ENCODE measurements at places on chromosomes 13 and 19.

DNA sequence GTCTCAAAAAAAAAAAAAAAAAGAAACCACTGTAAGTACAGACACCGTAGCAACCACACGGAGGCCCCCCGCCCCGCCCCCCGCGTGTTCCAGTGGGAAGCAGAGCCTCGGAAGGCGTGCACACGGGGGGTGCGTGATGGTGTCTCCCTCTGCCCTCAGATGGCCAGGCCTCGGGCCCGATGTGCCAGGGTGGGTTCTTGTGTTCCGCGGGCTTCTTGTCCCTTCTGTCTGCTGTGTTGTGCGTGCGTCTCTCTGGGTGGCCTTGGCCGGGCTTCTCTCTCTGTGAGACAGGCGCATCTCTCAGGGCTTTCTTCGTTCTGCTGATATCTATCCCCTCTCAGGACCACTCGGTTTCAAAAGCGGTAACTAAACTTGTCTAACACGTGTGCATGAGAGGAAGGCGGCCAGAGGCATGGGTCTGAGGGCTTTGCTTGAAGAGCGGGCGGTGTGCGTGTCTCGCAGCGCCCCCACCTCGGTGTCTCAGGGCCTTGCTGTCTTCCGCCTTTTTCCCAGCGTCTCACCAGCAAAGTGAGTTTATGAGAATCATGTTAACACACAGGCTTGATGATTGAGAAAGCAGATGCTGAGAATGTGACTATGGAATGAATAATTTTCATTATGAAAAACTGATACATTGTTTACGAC, 12.6 kb downstream of the ATP11A start:
- DNase-seq, result no peak

DNA sequence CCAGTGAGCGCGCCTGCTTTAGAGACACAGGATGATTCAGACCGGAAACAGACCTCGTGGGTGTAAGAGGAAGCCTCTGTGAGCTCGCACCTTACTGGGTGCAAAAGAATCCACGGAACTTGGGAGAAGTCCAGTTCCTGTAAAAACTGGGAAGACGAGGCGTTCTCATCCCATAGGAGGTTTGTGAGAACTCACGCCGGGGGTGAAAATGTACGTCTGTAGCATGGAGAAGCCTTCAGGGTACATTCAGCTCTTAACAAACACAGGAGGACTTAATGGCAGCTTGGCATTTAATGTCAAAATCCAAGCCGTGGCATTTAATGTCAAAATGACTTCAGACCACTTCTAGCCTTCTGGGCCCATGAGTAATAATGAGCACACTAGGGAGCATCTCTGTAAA, 17.4 kb upstream of the OR7D2 start:
- no peak for DNase-seq

GRCh38 chr19:28956961-28957360, 256.0 kb downstream of the UQCRFS1 start:
- no peak for DNase-seq

DNA sequence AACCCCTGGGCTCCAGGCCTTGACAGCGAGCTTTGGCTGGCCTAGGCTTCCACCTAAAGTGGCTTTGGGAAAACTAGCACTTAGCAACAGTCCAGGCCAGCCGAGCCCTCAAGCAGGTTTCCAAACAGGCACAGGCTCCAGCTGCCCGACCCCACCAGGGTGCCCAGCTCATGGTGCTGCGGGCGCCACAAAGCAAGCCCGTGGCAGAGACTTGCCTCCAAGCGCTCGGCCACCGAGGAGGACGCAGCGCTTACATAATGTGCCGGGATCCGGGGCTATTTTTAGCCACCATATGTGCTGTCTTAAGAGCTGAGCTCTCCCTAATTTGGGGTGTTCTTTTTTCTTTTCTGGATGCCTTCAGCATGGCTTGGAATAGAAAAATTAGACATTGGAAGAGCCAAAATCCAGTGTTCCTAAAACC, 56.1 kb upstream of the F7 start:
- DNase-seq, result no peak

- no peak for DNase-seq
Observed at GRCh38 chr19:14265290-14266036, 59.5 kb upstream of the ADGRL1 start.

GRCh38 chr19:16191216-16191908, 6.2 kb downstream of the FAM32A start:
- no peak for DNase-seq

DNA sequence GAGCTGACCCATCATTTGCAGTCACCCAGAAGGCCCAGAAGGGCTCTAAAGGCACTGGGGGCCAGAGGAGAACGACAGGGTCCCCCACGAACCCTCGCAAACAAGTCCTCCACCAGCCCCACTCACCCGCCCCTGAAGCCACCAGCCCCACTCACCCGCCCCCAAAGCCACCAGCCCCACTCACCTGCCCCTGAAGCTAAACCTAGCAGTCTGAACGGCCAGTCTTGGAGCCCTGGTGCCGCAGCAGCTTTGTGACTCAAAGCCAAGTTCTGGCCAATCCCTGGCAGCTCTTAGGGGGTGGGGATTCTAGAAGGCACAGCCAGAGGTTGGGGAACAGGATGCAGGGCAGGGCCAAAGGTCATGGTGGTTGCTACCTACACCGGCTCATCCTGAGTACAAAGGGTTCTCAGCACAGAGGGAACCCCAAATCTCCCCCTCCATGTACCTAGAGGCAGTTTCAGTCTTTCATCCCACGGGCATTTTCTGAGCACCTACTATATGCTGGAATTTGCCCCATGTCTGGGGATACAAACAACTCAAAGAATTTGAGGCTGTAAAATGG, at the start of gene IQCN:
IQCN (minus strand) TSS at position 234 of the 562 bp plus-strand sequence. CDS start 4,974 bp downstream, outside the sequence.
- DNase-seq, result peak; percentile 68

DNA sequence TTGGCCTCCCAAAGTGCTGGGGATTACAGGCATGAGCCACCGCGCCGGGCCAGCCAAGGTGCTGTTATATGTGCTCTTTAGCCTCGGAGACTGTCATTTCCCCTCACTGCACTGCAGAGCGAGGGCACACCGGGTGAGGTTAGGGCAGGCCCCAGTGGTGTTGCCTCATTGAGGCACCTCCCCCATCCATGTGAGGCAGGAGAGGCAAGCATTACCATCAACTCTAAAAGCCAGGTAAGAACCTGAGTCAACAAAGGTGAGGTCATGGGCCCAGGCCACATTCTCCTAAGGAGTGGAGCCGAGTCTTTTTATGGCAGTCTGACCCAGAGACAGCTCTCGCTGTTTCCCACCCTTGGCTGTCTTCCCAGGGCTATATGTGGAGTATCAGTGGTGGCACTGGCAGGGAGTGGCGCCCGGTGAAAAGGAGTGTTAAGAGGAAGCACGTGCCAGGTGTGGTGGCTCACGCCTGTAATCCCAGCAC, 10.9 kb downstream of the B3GNT8 start:
- no peak for DNase-seq

DNA sequence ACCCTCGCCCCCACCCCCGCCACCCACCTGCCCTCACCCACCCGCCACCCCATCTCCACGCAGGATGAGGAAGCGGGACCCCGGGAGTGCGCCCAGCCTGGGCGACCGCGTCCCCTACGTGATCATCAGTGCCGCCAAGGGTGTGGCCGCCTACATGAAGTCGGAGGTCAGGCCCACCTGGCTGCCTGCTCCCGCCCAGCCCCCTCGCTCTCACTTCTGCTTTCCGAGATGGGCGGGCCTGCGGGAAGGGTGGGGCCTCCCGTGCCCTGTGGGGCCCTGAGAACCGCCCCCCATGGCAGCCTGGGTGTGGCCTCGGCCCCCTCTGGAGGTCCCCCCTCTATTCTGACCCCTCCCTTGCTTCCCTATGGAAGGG, 3.1 kb upstream of the SPIB start:
- DNase-seq, result peak; percentile 18

GRCh38 chr13:42539670-42540069, 34.3 kb upstream of the TNFSF11 start:
- no peak for DNase-seq

GRCh38 chr13:106570299-106570852, 2.4 kb upstream of the ARGLU1 start:
- peak; percentile 92 for DNase-seq

DNA sequence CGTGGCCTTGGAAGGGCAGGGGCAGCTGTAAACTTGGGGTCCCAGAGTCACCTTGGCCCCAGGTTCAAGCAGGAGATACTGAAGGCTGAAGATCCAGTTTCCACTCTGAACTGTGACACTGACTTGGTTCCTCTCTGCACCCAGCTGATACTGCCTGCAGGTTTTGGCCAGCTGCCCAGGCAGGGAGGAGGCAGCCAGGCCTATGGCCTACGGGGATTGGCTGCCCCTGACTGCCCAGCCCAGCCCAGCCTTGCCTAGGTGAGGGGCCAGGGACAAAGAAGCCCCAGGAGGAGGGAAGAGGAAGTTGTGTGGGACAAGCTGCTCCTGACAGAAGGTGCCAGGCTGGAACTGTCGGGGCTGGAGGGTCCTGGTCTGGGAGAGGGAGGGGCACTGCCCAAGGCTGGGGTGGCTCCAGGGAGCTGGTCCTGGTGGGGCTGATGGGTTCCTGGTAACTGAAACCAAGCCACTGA, 51.7 kb upstream of the CYP4F8 start:
- no peak for DNase-seq

DNA sequence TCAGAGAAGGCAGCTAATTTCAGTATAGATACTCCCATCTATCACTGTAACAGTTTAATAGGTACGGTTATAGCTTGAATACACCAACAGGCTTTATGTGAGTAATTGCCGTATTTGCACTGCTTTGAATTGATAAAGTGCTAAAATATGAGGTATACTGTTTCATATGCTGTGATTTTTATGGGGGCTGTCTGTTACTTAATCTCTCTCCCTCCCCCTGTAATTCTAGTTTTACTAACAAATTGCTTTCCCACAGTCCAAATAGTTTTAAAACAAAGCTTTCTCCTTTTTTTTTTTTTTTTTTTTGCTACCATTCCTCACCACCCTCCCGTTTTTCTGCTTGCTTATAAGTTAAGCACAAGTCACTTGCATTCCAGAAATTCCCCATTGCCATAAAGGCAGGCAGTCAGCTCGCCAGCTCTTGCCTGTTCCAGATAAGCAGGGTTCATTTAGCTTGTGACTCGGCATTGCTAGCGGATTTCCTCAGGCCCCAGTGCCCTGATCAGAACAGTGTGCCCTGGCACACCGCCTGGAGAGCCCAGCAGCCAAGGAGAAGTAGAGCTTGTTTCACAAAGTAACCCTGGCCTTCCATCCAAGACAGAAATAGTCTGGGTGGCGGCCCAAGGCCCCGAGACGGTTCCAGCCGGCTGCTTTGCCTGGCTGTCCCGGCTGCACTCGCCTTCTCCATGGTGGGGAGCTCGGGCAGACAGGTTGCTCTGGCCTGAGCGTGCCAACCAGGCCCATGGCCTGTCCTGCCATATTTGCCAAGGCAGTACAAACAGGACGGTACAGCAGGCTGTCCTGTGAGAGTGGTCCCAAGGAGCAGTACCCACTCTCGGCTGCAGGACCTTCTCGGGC, 43.5 kb upstream of the NPAS1 start:
- DNase-seq, result no peak

DNA sequence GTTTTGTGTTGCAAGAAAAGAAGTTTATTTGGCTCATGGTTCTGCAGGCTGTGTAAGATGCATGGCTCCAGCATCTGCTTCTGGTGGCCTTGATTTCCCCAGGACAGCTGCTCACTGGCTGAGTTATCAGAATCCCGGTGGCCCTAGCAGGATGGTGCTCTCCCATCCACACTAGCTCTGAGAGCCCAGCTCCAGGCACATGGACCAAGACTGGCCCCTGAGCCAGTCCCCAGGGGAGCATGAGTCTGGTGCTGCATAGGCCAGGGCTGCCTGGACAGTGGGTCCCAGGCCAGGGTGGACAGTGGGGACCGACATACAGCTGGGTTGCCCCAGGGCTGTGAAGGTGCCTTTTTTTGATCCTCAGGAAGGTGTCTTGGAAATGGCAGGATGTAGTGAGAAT, 10.4 kb downstream of the ADGRE2 start:
- no peak for DNase-seq

GRCh38 chr19:47032171-47032811, 12.7 kb downstream of the NPAS1 start:
- DNase-seq, result peak; percentile 68

GRCh38 chr13:50511877-50512341, 331.6 kb downstream of the DLEU7 start:
- DNase-seq, result no peak

DNA sequence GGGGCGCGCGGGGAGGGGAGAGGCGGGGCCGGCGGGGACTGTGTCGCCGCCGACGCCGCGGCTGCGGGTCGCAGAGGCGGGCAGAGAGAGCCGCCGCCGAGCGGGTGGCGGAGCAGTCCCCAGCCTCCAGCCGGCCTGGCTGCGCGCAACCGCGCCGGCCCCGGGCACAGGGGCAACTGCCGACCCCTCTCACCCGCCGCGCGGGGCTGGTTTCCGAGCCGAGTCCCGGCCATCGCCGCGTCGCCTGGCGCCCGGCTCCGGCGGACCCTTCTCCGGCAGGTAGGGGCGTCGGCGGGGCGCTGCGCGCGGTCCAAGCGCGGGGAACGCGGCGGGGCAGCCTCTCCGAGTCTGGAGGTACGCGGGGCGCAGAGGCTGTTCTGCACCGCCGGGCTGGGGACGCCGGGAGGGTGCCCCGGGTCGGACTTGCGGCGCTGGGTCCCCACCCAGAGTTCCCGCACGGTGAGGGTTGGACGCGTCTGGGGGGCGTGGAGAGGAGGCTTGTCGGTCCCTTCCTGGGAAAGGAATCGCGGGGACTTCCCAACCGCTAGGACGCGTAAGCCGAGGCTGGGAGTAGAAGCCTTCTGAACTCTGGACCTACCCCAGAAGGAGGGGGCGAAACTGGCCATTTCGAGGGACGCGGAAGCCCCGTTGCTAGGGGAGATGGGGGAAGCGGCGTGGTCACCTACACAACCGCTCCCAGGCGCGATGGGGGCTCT, 133.6 kb upstream of the MYO16 start:
- DNase-seq, result peak; percentile 14

All from CD4-positive, alpha-beta T cell treated with Interleukin-4 for 1 hour (primary cell).